ENCODE measurements at places on chromosomes 5 and 9.

DNA sequence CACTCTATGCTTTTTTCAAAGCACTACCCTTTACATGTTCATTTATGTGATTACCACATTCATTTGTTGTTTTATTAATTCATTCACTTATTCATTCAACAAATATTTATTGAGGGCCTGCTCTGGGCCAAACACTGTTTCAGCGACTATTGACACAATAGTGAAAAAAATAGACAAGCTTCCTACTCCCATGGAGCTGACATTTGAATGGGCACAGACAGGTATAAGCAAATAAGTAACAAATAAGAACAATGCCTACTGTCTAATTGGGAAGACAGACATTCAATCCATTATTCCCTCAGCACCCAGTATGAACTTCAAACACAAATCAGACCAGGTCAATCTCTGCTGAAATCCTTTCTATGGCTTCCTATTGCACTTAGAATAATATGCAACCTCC, 156.9 kb upstream of the NR3C1 start:
- DNase-seq = no peak

DNA sequence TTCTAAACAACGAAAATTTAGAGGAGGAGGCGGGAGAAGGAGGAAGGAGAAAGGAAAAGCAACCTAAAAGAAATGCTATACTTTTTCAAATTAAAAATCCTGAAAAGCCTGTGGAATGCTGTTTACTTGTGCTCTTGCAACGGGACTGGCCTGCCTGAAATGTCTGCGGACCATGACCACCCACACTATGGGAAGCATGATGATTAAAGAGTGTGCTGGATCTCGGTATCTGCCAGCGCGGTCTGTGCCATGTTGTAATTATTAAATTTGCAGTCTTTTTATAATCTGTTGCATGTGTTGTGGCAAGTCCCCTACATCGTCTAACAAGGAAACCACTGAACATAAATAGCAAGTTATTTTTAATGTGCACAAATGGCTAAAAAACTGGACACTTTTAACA, 111.4 kb downstream of the FANCC start:
- no peak for DNase-seq

DNA sequence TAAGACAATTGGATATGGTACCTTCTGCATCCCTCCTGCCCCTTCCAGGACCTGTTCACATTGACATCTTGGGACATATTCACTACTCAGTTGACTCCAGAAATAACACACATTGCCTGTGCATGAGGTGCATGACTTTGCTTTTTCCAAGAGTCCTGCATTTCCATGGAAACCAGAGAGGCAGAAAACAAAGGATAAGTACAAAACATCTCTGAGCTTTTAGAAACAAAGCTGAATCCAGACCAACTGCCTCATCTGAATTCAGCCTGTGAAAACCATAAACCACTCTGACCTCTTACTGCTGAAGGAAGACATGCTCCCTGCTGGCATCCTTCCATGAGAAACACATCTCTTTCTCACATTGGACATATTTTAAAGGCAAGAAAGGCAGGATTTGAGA, 695.1 kb downstream of the TAF11L14 start:
- DNase-seq = no peak

GRCh38 chr9:84671586-84672521, 2.3 kb downstream of the NTRK2 start:
- DNase-seq = no peak

DNA sequence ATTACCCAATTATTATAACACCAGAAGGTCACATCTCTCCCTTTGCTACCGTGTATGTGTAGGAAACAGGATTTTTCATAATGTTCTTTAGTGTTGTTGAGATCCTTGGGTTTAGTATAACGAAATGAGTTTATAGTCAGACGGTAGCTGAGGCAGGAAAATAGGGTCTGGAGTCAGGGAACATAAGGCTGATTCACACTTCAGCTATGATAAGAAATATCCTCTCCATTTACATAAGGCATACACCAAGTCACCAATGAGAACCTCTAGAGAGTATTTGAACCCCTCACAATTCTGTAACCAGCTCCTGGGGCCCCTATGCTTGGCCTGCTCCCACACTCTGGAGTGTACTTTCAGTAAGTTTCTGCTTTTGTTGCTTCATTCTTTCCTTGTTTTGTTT, 58.9 kb upstream of the ANKH start:
- DNase-seq = no peak

GRCh38 chr9:73014011-73014410, 61.2 kb upstream of the ALDH1A1 start:
- no peak for DNase-seq

- DNase-seq = no peak
Measured at GRCh38 chr9:90838098-90838497, 36.5 kb downstream of the SYK start.

DNA sequence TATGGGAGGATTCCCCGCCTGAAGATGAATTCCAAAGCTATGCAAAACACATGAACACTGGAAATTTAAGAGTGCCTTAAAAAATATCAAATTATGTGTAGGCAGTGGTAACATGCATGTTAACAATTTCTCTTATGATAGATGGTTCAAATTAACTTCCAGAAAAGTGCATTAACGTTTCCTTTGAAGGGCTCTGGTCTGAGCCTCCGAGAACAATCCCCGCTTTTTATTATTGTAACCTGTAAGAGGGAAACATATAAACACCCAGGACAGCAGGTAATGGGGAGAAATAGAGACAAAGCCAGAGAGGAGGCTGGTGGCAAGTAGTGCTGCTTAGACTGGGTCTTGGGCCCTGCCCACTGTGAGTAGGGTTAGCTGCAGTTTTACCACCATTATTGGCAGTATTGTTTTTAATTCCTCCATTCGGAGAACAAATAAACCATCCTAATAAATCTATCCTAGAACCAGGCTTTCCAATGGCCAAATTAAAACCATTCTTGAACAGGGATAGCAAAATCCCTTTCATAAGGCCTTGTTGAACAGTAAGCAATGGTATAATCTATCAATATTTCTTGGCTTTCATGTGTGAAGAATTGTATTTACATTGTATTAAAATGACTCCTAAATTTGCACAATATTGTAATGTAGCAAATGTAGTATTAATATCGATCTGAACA, 6.3 kb downstream of the NR2F1 start:
- no peak for DNase-seq

Data from HuH-7.5 (cell line).